ENCODE measurements at places on chromosomes 1 and 21. TPM values are rescaled to one million over a fixed set of nuclear protein-coding genes. Genes with fewer than 3 reads are reported as not detected.

PIGR gene
- 8,844 TPM for total RNA-seq

BATF3 gene
- 2.8 TPM for total RNA-seq

NPHS2 gene
- not detected for total RNA-seq

FOXO6 gene
- not detected for total RNA-seq

PI4KB gene
- total RNA-seq, result 68.0 TPM
